ENCODE measurements at places on chromosomes 3 and 15. TPM values are rescaled to one million over a fixed set of nuclear protein-coding genes. Genes with fewer than 3 reads are reported as not detected.

Gene GOLGA8J
- total RNA-seq, result not detected

DNA sequence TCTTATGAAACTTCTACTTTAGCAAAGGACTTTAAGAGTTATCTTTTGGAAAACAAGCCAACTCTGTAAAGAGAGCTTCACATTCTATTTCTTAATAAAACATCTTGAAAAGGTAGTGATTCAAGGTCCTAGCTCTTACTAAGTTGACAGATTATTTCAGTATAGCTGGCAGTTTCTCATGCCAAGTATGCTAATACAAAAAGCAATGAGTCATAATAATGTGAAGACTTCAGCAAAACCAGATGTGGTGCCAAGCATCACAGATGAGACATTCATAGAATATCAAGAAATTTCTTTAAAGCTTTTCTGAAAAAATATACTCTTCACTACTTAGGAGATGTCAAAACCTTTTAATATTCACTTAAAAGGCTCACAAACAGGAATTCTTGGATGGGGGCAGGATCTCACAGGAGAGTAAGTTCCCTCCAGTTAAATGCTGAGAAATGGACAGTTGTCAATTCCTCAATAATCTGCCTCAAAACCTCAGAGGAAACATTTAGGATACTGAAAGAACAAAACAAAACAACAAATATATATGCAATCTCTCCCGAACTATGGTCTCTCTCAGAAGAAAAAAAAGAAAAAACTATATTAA, 45.6 kb downstream of the DCBLD2 start:
- DNase-seq, result no peak

- DNase-seq, result peak; percentile 21
These were observed 245.6 kb upstream of the TRIM42 start for GRCh38 chr3:140432229-140432669.

- no peak for DNase-seq
These were observed 7.0 kb downstream of the TTC21A start for GRCh38 chr3:39114456-39114855.

- DNase-seq, result no peak
These were observed 43.9 kb downstream of the ONECUT1 start for GRCh38 chr15:52746162-52746757.

Data from body of pancreas (tissue), 4 donors.